ENCODE measurements at places on chromosomes 5 and 9. TPM values are rescaled to one million over a fixed set of nuclear protein-coding genes. Genes with fewer than 3 reads are reported as not detected.

Gene PAIP1
- total RNA-seq, result 31.2 TPM

Gene GFPT2
- not detected for total RNA-seq

Gene SPINK7
- not detected for total RNA-seq

Gene TGFBI
- 3.7 TPM for total RNA-seq

Gene CXCL14
- not detected for total RNA-seq

Gene CERT1
- 49.9 TPM for total RNA-seq

Gene SLC12A7
- total RNA-seq, result 10.9 TPM

Gene SLC25A48
- total RNA-seq, result not detected

Gene GABRA1
- total RNA-seq, result not detected

Gene TNFSF15
- total RNA-seq, result not detected

- no peak for DNase-seq
Measured at GRCh38 chr5:121949885-121950284, 11.9 kb upstream of the SRFBP1 start.

DNA sequence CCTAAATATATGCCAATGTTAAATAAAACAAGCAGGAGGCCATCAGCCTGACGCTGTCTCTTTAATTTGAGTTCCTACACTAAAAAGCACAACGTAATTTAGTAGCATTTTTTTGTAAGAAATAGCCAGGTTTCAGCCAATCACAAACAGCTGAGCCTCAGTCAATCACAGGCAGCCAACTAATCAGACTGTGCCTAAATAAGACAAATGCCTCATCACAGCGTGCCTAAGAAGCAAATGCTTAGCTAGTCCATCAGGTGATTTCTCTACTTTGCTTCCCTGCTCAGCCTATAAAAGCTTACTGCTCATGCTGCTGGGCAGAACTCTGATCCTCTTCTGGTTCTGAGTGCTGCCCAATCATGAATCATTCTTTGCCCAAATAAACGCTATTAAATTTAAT is 38.3 kb upstream of the RORB start:
- DNase-seq, result no peak

DNA sequence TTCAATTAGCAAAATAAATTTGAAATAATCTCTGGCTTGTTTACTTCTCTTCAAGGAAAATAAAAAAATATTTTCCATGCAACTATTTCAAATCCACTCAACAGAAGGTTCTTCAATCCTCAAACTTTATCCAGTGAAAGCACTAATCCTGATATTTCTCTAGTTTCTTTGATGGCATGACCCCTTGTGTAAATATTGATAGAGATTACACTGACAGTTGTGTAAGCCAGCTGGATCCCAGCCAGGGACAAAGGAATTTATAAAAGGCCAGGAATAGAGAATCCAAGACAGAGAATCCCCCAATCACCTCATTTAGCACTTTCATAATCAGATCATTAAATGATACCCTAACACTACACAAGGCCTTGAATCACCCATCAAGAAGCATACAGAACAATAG is 135.2 kb downstream of the GNA14 start:
- DNase-seq, result no peak

- no peak for DNase-seq
Measured at GRCh38 chr5:167057665-167058064, 1233.8 kb upstream of the WWC1 start.

GRCh38 chr5:45279109-45279508 is 417.1 kb downstream of the HCN1 start:
- no peak for DNase-seq

- no peak for DNase-seq
Measured at GRCh38 chr9:78552802-78553201, 255.9 kb downstream of the PSAT1 start.

DNA sequence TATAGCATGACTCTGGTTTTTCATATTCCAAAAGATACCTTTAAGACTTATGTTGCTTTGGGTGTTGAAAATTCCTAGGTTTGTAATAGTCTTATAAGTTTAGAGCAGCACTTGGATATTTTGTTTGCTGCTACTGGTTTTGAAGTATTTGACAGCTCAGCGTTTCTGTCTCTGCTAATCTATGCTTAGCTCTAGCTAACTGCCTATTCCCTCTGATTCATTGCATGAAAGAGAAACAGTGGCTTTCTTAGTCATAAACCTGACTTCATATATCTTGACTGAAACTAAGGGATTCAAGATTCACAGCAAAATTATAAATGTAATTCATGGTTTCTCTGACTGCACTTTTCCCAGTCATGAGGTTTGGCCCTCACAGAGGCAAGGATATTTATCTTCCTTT is 35.6 kb upstream of the ANXA1 start:
- DNase-seq, result no peak

DNA sequence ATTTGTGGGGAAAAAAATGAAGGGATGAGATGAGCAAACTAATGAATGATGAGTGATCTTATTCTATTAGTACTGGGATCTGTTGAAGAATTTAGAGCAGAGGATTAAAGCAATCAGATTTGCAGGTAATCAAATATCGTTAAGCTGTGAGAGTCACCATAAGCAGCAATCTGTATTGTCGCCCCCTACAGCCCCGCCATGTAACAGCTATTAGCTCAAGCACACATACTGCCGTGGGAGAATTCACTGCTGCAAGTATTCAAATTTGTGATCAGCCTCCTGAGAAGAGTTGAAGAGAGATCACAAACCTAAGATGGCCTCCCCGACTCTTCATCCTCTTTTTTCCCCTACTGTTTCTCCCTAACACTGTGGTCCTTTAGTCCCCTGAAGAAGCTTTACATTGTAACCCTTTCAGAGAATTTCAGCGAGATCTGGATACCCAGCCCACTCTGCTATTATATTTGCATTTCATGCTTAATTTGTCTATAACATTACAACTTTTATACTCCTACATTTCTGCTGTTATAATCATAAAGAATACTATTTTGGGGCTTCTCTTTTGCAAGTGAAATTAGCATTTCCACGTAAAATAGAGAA is 28.5 kb upstream of the PHF24 start:
- no peak for DNase-seq

DNA sequence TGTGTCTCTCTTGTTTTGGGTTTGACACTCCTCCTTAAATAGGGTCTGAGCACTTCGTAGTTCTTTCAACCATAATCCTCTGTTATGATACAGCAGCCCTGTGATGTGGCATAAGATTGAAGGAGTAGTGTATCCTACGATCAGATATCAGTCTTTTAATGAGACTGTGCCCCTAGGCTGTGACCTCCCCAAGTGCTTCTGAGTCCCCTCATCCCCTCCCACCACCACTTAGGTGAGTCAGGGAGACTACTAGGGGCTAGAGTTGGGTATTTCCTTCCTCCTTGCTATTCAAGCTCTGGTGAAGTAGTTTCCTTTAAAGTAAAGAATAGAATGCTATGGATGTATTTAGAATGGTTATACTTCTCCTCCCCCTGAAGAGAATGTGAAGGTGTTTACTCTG is 637.2 kb upstream of the GRAMD2B start:
- DNase-seq, result no peak

DNA sequence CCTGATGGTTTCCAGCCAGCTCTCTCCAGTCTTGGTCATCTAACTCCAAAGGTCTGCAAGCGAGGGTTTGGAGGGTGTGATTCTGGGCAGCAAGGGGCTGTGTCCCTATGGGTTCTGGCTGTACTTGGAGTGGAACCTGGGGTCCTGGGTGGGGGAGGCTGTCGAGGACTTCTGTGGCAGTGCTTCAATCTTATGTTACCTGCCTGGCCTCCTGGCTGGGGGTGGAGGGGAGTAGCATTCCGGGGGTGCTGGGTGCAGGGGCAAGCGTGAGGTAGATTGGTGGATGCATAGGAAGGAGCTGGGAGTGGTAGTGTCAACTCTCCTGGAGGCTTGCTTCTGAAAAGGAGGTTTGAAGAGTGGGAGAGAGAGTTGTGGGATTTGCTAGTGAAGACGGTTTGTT is 143.4 kb downstream of the HSPA4 start:
- DNase-seq, result no peak

- no peak for DNase-seq
Measured at GRCh38 chr9:25948182-25948581, 269.9 kb upstream of the TUSC1 start.

DNA sequence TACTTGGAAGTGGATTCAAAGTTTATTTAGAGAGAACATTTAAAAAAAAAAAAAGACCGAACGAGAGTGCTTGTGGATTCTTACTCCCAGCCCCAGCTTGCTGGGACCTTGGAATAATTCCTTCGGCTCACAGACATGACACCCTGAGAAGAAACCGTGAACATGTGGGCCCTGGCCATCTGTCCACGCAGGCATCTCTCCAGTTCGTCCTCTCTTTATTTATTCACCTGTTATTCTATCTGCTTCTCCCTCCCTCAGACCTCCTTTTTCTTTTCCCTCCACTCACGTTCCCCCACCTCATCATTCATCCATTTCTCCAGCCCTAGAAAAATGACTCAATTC is 93.7 kb upstream of the PHYKPL start:
- no peak for DNase-seq

GRCh38 chr5:147782110-147783028 is at the start of gene JAKMIP2:
Gene JAKMIP2 (minus strand): TSS chr5:147782728. CDS start chr5:147671806, 110,922 bp downstream.
- peak; percentile 74 for DNase-seq

DNA sequence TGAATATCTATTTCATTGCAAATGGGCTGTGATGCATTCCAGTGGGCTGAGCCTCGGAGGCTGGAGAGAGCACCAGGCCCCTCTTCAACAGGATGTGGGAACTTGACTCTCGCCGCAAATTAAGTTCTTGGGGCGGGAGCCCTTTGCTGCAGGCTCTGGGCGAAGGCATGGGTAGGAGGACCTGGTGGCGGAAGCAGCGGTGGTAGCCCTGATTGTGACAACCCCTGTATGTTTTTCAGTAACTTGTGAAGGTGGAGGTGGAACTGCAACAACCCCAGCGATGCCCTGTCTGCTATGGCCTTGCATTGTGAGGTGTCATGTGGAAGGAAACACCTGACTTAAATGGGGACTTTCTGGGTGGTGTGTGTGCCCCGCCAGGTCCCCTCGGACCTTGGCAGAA is 9.4 kb downstream of the FYB1 start:
- peak; percentile 65 for DNase-seq

- no peak for DNase-seq
Measured at GRCh38 chr5:87136096-87136495, 131.6 kb upstream of the RASA1 start.

DNA sequence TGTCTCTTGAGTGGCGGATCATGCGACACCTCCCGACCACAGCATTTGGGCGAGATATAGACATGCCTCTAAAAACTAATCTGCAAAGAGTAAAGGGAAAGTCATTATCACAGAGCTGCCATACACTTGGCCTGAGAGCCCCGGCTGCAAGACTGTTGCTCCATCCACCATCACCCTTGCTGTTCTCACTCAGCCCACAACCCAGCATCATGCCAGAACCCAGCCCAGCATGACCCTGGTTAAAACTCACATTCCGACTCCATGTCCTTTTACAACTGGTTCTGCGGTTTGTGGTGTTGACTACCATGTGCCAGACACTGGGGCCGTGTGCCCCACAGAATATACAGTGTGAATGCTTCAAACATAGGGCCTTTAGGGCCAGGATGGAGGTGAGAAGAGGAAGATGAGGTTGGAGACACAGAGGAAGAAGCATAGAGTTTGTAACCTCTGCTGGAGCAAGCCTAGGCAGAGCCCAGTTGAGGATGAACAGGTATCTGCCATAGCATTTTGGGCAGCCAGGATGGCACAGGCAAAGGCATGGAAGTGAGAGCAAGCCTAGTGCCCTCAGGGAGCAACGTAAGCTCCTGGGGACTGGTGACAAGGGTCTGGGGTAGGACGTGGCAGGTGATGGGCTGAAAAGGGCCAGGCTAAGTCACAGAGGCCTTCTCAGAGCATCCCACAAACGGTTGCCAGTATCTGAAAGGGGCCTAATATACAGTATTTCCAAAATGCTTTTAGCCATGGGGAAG is 37.5 kb upstream of the SMU1 start:
- DNase-seq, result no peak

- DNase-seq, result peak; percentile 75
Measured at GRCh38 chr5:138654281-138654867, 79.2 kb upstream of the HSPA9 start.

GRCh38 chr5:101260857-101261256 is 357.8 kb upstream of the ST8SIA4 start:
- no peak for DNase-seq

DNA sequence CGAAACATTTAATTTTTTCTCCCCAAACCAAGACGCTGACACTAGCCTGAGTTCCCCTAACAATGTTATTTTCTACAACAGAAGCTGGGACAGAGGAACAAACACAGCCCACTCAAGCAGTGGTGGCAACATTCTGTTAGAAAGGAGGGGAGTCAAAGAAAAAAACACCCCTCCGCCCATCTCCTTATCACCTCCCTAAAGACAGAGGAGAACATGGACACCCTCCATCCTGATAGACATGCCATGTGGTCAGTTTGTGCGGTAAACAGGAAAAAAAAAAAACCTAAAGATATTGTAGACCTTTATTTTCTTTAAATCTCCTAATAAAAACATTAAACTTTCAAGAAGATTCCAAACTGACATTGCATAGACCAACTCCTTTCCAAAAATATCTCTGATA is 2.9 kb upstream of the DPM2 start:
- DNase-seq, result no peak

DNA sequence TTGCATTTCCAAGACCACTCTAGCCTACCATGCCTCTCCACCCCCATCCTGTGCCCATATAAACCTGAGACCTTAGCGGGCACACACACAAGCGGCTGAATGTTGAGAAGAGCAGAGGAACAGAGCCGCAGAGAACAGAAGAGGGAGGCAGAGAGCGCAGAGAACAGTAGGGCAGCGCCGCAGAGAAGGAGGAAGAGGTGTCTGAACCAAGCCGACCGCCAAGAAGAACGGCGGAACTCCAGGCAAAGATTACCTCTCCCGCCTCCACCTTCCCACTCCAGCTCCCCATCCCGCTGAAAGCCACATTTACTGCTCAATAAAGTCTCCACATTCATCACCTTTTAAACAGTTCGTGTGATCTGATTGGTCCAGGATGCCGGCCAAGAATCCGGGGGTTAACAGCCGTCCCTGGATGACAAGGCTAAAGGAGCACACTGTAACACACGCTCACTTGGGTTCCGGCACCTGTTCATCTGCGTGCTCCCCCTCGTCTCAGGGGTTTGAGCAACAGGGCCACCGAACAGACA is 33.2 kb downstream of the GRIN3A start:
- peak; percentile 21 for DNase-seq

DNA sequence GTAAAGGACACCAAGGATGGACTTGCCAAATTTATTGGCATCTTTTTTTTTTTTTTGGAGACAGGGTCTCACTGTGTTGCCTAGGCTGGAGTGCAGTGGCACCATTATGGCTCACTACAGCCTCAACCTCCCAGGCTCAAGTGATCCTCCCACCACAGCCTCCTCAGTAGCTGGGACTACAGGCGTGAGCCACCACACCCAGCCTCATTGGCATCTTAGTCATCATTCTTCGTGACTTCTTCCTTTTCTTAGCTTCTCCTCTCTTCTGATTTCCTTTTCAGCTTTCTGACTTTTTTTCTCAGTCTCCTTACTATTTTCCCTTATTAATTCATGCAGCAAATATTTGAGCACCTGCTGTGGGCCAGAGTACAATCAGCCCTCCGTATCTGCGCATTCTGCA is 6.1 kb downstream of the MAML1 start:
- DNase-seq, result no peak

All from CD4-positive, CD25-positive, alpha-beta regulatory T cell (primary cell).